ENCODE measurements at places on chromosomes 1 and 21. TPM values are rescaled to one million over a fixed set of nuclear protein-coding genes. Genes with fewer than 3 reads are reported as not detected.

- H3K27ac ChIP-seq: no peak overlapping the region
- no peak overlapping the region for H3K4me3 ChIP-seq
- no peak for DNase-seq
- peaks cover 4% of the 10 kb centered on the region for H3K4me1 ChIP-seq
- no peaks in the 10 kb centered on the region for H3K36me3 ChIP-seq
Measured at GRCh38 chr1:58358346-58358745, 188.2 kb downstream of the OMA1 start.

DNA sequence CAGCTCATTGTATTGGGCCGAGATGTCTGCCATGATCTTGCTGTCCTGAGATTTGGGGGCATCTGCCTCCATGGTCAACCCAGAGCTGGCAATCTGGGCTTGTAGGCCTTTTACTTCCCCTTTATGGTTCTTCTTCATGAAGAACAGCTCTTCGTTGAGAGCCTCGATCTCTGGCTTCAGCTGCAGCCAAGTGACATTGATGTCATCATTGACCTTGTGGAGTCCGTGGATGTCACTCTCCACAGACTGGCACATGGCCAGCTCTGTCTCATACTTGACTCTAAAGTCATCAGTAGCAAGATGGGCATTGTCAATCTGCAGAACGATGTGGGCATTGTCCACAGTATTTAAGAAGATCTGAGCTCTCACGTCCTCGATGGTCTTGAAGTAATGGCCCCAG is 29.2 kb downstream of the RAP1A start:
- H3K27me3 ChIP-seq: no peaks in the 10 kb centered on the region
- DNase-seq: no peak
- no peaks in the 10 kb centered on the region for H3K4me1 ChIP-seq
- H3K4me3 ChIP-seq: no peak overlapping the region

- peaks cover 2% of the 10 kb centered on the region for H3K4me1 ChIP-seq
- no peak overlapping the region for H3K27ac ChIP-seq
- peaks cover 46% of the 10 kb centered on the region for H3K36me3 ChIP-seq
- H3K4me3 ChIP-seq: no peak overlapping the region
- H3K27me3 ChIP-seq: no peaks in the 10 kb centered on the region
Measured at GRCh38 chr1:230276401-230276800, 149.7 kb downstream of the PGBD5 start.

The ANGPTL7 gene
- total RNA-seq: 4.8 TPM

DNA sequence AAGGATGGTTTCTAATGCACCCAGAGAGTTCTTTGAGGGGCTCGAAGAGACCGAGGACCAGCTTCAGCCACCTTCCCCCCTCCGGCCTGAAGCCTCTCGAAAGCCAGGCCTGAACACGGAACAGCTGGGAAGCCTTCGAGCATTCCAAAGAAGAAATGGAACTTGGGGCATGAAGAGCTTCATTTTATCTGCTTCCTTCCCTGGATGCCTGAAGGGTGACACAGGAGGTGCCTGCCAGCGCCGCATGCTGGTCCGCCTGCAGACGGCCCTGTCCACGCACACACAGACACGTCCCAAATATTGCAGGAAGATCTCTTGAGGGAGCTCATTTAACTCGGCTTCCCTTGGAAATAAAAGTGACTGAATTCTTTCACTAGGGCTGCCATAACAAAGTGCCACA is 73.7 kb downstream of the TOMM20 start:
- H3K4me3 ChIP-seq: no peak overlapping the region
- no peak for DNase-seq
- no peaks in the 10 kb centered on the region for H3K36me3 ChIP-seq
- H3K4me1 ChIP-seq: no peaks in the 10 kb centered on the region
- no peaks in the 10 kb centered on the region for H3K27me3 ChIP-seq

DNA sequence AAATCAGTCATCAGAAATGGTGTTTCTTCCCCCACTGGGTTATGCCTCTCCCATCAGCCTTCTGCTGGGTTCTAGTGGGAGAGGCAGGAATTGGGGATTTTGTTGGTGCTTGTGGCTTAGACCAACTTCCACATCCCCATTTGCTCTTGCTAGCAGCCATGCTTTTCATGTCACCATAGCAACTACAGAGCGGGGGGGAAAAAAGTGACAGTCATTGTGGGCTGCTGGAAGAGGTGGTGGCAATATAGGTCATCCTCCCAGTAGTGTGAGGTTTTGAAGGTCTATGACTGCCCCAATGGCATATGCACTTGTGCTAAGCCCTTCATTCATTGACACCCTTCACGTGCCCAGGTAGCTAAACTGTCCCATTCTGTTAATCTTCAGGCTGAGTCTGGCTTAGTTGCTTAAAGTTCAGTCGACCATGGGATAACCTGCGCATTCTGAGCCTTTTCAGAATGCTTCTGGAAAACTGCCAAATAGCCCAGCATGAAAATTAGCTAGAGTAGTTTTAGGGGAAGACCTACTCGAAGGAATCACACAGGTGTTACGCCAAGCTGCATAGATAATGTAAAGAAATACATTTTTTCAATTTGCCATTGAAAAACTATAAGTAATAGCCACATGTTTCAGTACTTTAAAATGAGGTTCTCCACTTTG is 53.7 kb upstream of the ZNF326 start:
- no peak for DNase-seq
- H3K4me3 ChIP-seq: no peak overlapping the region
- H3K36me3 ChIP-seq: no peaks in the 10 kb centered on the region
- peaks cover 24% of the 10 kb centered on the region for H3K4me1 ChIP-seq
- no peaks in the 10 kb centered on the region for H3K27me3 ChIP-seq

- H3K4me1 ChIP-seq: no peaks in the 10 kb centered on the region
- H3K36me3 ChIP-seq: no peaks in the 10 kb centered on the region
- DNase-seq: no peak
- H3K27ac ChIP-seq: no peak overlapping the region
- H3K27me3 ChIP-seq: no peaks in the 10 kb centered on the region
Measured at GRCh38 chr1:192939440-192939839, 119.7 kb downstream of the UCHL5 start.

DNA sequence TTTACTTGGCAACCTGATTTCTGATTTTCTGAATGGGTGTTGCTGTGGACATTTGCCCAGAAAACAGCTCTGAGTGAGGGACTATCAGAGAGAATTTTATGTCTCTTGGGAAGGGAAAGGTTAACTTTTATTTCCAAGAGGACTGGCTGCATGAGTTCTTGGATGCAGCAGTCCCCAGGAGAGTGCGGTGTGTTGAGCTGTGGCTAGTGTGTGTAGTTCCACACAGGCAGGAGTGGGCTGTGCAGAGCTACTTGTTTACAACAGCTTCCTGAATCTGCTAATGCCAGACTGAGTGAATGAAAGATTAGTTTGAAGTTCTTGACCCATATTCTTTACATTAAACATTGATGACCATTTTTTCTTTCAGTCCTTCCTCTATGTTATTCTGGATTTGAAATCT is 41.0 kb upstream of the APOBEC4 start:
- no peaks in the 10 kb centered on the region for H3K27me3 ChIP-seq
- H3K4me3 ChIP-seq: no peak overlapping the region
- no peaks in the 10 kb centered on the region for H3K4me1 ChIP-seq
- no peak overlapping the region for H3K27ac ChIP-seq

DNA sequence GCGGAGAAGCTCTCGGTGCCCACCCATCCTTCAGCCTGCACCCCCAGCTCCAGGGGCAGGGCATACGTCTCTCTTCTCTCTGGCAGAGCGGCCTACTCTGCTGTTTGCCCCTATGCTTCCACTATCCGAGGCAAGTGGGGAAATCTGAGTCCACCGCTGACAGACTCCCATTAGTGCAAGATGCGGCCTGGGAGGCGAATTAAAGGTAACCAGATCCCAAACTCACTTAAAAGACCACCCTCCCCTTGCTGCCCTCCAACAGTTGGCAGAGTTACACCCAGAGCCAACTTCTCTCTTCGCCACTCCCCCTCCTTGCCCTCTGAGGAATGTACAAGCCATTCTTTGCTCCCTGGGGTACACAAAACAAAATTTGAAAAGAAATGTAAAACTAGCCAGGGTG is 6.4 kb downstream of the FOXD3 start:
- H3K4me3 ChIP-seq: no peak overlapping the region
- H3K36me3 ChIP-seq: no peaks in the 10 kb centered on the region
- DNase-seq: no peak
- peaks cover 19% of the 10 kb centered on the region for H3K4me1 ChIP-seq
- no peak overlapping the region for H3K27ac ChIP-seq

The LAMB3 gene
- total RNA-seq: 4.7 TPM

GRCh38 chr1:41286992-41287391 is 44.9 kb upstream of the SCMH1 start:
- no peak overlapping the region for H3K27ac ChIP-seq
- DNase-seq: no peak
- no peaks in the 10 kb centered on the region for H3K36me3 ChIP-seq
- H3K4me3 ChIP-seq: no peak overlapping the region
- no peaks in the 10 kb centered on the region for H3K27me3 ChIP-seq

The B3GALNT2 gene
- total RNA-seq: 18.9 TPM

GRCh38 chr1:246005067-246005466 is 502.0 kb downstream of the SMYD3 start:
- DNase-seq: no peak
- H3K4me3 ChIP-seq: no peak overlapping the region
- no peaks in the 10 kb centered on the region for H3K27me3 ChIP-seq
- H3K36me3 ChIP-seq: no peaks in the 10 kb centered on the region

GRCh38 chr1:17790383-17791054 is 35.4 kb downstream of the ACTL8 start:
- no peaks in the 10 kb centered on the region for H3K4me1 ChIP-seq
- no peak overlapping the region for H3K27ac ChIP-seq
- DNase-seq: no peak
- H3K4me3 ChIP-seq: no peak overlapping the region

Data from right atrium auricular region (tissue), 2 donors.